Activated naive CD4-positive, alpha-beta T cell treated with Interleukin-2 at 50 U/mL for 16 hours (primary cell): ENCODE measurements at places on chromosomes 1 and 21.

DNA sequence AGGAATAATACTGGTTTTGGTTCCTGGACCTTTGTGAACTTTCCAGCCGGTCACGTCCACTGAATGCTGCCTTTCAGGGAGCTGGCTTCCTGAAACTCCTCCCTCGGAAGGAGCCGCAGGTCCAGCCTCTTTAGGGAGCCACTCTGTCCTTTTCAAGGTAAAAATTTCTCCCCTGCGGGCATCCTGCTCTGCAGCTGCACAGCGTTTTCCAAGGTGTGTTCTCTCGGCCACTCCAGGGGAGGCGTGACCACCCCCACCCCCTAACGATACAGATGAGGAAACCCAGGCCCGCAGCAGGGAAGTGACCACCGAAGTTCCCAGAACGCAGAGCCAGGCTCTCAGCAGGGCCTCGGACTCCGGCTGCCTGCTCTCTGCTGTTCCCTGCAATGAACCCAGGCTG, 21.5 kb downstream of the PADI2 start:
- DNase-seq, result no peak

DNA sequence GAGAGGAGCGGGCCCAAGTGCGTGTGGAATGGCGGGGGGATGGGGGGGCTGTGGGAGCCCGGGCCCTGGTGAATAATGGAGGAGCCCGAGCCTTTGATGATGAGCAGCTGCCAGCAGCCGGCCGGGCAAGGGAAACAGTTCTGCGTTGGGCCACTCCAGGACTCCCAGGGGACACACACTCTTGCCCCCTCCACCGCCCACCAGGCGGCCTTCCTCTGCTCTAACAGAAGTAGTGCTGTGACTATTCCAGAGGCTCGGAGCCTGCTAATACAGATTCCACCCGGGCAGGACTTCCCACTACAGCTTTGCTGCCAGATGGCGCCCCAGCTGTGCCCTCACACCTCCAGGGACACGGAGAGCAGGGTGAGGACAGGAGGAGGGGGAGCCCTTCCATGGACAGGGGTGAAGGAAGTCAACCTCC, 48.2 kb upstream of the LRP8 start:
- DNase-seq, result no peak

DNA sequence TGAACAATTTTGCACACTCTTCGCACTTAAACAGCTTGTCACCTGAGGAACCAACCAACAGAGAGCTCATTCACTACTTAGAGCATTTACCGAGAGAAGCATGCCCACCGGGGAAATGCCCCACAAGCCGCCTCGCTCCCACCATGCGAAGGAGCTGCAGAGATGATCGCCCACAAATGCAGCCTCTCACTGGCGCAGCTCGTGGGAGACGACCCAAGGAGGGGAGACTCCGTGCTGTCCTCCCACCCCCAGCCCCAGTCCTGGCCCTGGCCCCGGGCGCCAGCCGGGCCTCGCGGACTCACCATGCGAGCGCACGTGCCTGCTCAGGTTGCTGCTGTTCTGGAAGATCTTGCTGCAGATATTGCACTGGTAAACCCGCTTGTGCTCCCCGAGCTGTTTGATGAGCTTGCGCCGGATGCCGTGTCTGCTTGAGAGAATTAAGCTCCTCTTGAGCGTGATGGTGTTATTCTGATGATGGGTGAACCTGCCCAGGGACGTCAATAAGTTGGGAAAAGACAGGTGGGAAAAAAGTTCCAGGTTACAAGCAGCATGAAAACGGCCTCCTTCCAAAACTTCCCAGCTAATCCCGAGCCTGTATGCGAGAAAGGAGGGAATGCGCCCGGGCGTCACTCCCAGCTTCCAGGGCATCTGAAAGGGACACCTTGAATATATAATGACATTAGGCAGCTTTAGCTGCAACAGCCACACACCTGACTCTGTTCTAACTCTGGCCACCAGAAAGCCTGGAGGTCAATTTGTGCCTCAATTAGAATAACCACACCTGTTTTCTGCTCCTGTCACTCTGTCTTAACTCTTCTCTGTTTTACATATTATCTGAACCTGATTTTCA, 42.8 kb downstream of the PRDM15 start:
- DNase-seq, result no peak

- no peak for DNase-seq
Measured at GRCh38 chr1:9448132-9449109, 90.8 kb upstream of the SLC25A33 start.

- DNase-seq, result no peak
Measured at GRCh38 chr1:164561472-164561871, 2.5 kb downstream of the PBX1 start.

- DNase-seq, result no peak
Measured at GRCh38 chr21:27759091-27759659, 792.3 kb upstream of the ADAMTS5 start.

- peak; percentile 33 for DNase-seq
Measured at GRCh38 chr1:156444407-156445001, 56.1 kb downstream of the MEF2D start.

DNA sequence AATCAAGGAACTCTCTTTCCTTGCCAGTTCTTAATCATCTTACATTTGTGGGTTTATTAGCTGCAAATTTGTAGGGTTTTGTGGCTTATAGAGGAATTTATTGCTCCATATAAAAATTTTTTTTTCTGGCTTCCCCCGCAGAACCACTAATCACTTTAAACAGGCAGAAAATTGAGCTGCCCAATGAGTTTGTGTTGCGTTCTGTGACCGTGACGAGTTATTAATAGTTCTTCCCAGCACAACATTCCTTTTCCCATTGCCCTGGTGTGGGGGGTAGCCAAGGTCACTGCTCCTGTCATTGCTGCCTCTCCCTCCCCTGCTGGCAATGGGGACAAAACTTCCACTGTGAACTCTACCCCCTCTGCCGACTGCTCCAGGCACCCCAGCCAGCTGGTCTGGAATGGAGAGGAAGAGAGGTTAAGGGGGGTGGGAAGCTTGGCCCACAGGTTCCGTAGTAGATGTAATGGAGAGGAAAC, 55.1 kb downstream of the UBE2T start:
- no peak for DNase-seq

- DNase-seq, result no peak
Measured at GRCh38 chr1:224253721-224254120, 70.7 kb downstream of the DEGS1 start.

- DNase-seq, result no peak
Measured at GRCh38 chr1:10541286-10541685, 66.5 kb downstream of the PEX14 start.

GRCh38 chr1:240094041-240094722, 2.5 kb downstream of the FMN2 start:
- no peak for DNase-seq

DNA sequence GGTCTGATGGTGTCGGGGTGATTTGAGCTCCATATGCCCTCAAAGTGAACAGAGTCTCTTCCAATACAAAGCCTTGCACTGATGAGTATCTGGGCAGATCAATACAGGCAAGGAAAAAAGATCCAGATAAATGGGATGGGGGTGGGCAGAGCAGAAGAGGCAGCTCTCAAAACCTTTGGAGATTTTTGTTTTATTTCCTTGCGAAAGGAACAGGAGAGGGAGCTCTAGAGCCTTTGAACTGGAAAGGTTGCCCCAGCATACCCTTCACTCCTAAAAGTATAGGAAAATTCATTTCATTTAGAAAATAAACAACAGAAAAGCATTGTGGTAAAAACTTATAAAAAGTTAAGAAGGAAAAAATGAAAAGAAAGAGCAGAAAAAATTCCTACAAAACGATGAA, 31.4 kb upstream of the OLIG2 start:
- DNase-seq, result no peak

GRCh38 chr21:36769051-36769839, 70.3 kb downstream of the SIM2 start:
- no peak for DNase-seq

DNA sequence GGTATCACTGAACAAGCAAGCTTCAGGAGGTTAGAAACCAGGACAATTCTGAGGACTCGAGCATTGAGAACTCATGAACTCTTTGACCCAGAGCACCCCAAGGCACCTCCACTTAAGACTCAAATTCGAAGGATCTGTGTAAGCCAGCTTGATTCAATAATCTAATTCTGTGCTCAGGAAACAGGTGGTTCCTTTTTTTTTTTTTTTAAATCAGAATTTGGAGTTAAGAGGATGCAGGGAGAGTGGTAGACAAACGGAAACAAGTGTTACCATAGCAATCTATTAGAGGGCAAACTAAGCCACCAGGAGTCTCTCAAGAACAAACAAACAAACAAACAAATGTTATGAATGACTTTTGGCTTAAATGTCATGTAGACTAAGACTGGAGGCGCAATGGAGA, 53.8 kb upstream of the DPH5 start:
- DNase-seq, result no peak

GRCh38 chr1:33460144-33460543, 12.3 kb upstream of the ZSCAN20 start:
- no peak for DNase-seq

GRCh38 chr21:29148530-29148929, 18.1 kb downstream of the MAP3K7CL start:
- no peak for DNase-seq

DNA sequence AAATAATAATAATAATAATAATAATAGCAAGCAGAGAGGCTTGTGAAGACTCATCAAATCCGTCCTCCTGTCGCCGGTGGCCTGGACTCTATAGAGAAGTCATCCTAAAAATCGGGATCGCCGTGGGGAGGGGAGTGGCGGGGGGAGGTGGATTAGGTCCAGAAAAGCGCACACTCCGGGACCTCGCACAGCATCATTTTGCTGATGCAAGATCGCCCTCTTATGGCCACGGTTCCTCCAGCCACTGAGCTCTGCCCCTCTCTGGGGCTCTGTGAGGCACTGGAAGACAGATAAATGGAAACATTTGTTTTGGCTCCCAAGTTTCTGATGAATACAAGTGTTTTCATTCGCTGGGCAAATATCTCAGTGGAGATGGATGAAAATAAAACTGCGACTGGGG, 612.0 kb downstream of the MATN1 start:
- no peak for DNase-seq

- no peak for DNase-seq
Measured at GRCh38 chr1:116794804-116795481, 40.7 kb downstream of the CD2 start.

DNA sequence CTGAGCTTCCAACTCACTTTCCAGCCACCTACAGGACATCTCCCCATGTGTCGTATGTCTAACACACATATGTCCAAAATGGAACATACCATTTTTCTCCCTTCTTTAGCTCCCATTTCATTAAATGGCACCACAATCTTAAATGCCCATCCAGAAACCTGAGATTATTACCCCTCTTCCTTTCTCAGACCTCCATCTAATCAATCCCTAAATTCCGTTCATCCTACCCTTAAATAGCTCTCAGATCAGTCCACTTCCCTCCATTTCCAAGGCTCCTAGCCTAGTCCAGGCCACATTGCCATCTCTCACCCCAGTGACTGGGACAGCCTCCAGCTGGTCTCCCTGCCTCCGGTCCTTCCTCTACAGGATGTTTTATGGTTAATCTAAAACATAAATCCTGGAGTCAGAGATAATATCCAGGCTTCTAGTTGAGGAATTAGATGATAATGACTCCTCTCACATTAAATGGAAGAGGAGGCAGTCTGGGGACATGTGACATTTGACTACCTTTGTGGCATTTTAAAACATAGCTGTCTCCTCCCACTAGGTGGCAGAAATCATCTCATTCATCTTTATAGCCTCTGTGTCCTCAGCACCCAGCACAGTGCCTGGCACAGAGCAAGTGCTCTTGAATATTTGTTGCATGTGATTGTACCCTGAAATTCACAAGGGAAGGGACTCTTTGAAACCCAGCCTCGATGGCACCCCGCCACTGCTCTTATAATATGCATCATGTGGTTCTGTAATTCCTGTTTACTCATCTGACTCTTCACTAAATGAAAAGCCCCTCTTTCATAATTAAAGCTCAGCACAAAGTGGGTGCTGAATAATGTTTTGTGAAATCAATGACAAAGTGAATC, 102.3 kb downstream of the TMEM53 start:
- DNase-seq, result no peak

DNA sequence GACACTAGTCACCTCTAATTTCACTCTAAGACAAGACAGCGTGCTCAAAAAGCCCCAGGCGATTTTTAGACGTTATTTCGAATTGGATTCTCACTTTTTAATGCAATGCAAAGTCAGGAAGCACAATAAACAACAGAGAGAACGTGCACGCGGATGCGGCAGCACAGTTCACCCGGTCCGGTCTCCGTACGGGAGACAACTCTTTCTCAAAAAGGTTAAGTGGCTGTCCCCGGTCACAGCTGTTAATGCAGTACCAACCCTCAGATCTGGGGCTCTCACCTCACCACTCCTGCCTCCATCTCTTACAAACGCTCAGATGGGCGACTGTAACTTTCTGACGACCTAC, 1.2 kb downstream of the HP1BP3 start:
- DNase-seq, result no peak

DNA sequence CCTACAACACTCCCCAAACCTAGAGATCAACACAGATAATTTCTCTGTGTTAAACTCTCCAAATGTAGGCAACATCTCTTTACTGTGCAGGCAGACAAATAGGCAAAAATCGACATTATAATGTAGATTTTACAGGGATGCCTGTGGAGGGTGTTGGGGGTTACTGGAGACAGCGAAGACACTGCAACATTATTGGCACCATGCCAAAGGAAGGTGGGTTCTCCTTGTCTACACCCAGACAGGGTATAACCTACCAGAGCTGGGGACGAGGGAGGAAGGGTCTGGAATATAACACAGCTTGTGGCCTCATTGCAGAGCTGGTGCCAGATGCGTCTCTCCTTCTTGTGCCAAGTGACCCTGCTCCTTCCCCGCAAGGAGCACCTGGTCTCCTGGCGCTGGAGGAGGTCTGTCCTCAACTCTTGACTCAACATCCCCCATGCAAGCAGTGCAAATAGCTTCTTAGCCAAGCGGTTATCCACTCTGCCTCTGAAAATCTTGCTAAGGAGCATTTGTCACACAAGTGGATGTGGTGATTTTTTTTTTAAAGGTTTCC, 404.0 kb downstream of the PRDM2 start:
- DNase-seq, result no peak
